Hematopoietic multipotent progenitor cell treated with erythropoietin and hydrocortisone succinate and interleukin-3 and kit ligand, for 6 days (in vitro differentiated cells): ENCODE measurements at places on chromosomes 12 and 14.

DNA sequence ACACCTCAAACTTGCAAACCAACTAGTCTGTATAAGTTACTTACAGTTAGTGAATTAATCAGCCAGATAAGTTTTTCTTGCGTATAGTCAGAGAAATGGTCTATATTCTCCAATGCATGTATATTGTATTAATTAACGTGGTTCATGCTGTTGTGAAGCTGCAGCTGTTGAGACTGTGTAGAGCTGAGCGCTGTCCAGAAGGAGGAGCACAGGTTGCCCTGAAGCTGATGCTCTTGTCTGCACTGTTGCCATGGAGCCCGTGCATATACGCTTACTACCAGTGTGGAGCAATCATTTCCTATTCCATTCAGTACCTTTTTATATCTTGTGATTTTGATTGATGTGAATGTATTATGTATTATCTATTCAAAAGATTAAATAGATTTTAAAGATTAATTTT, 74.3 kb upstream of the ARID2 start:
- peak; percentile 60 for DNase-seq

- no peak for DNase-seq
These were observed 16.0 kb upstream of the SERPINA4 start for GRCh38 chr14:94545131-94545841.

DNA sequence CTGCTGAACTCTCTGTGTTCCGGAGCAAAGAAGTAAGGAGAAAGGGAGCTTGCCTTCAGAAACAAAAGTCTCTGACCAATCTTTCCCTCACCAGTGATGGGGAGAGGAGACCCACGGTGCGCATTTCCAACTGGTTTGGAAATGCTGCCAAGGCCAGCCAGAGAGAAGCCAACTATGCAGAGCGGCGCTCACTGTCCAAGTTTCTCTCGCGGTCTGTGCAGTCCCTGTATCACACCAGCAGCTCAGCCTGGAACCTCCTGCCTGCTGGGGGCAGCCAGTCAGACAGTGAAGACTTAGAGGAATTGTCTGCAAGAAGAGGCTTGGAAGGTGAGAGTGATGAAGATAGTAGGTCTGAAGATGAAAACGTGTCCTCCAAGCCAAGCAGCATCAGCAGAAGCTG, 206.2 kb downstream of the NAV3 start:
- DNase-seq, result no peak

- DNase-seq, result peak; percentile 81
These were observed 17.1 kb downstream of the SLC11A2 start for GRCh38 chr12:51009056-51009440.

DNA sequence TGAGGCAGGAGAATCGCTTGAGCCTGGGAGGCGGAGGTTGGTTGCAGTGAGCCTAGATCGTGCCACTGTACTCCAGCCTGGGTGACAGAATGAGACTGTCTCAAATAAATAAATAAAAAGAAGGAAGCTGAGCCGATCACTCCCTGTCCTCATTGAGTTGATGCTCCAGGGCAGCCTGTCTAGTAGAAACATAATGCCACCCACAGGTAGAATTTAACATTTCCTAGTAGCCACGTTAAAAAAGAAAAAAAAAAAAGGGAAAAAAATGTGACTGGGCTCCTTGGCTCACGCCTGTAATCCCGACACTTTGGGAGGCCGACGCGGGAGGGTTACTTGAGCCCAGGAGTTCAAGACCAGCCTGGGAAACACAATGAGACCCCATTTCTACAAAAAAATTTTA, 135.7 kb downstream of the SCARB1 start:
- DNase-seq, result peak; percentile 34

GRCh38 chr12:131003716-131004045, 50.0 kb downstream of the ADGRD1 start:
- no peak for DNase-seq

DNA sequence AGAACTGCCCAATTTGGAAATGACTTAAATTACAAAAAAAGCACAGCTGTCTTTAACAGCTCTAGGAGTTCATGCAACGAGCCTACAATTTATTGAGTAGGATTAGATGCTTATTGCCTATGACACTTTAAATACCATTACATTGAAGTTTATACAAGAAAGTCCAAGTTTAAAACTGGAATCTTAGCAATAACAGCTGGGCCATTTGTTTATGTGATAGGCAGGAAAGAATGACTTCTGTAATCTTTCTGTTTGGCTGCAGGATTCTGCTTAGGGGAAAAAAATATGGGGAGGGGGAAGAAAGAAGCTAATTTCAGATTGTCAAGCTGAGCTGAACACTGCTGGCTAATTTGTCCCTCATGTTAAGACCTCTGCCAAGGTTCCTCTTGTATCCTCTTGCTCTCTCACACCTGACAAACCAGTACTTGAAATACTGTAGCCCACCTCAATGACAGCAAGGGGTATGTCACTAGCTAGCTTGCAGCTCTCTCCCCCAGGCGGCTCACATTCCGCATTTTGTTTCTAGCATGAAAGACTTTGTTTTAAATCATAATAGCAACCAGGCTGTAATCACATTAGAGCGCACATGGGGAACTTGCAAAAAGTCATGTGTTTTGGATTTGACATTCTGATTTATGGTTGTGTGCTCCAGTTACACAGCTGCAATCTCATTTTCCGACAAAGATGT, 384.8 kb downstream of the BMP4 start:
- no peak for DNase-seq

- no peak for DNase-seq
These were observed 220.3 kb downstream of the KIF26A start for GRCh38 chr14:104358528-104359300.

DNA sequence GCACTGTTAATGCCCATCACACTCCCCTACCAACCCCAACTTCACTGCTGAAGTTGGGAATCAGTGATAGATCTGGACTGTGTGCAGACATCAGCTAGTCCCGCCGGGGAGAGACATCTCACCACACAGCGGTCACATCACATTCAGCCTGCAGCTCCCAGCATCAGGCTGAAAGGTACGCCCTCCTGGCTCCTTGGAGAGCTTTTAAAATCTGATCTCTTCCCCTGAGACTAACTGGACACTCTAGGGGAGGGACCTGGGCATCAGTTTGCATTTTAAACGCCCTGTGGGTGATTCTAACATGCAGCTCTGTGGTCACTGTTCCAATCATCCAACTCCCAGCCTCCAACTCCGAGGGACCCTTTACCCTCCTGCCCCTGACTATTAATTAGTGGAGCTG, 58.4 kb downstream of the CCDC85C start:
- DNase-seq, result no peak

- no peak for DNase-seq
These were observed 784.6 kb downstream of the LRFN5 start for GRCh38 chr14:42391146-42391834.

GRCh38 chr12:29902043-29902442, 118.3 kb upstream of the TMTC1 start:
- no peak for DNase-seq

GRCh38 chr12:101694986-101695385, 2.5 kb upstream of the CHPT1 start:
- peak; percentile 57 for DNase-seq

DNA sequence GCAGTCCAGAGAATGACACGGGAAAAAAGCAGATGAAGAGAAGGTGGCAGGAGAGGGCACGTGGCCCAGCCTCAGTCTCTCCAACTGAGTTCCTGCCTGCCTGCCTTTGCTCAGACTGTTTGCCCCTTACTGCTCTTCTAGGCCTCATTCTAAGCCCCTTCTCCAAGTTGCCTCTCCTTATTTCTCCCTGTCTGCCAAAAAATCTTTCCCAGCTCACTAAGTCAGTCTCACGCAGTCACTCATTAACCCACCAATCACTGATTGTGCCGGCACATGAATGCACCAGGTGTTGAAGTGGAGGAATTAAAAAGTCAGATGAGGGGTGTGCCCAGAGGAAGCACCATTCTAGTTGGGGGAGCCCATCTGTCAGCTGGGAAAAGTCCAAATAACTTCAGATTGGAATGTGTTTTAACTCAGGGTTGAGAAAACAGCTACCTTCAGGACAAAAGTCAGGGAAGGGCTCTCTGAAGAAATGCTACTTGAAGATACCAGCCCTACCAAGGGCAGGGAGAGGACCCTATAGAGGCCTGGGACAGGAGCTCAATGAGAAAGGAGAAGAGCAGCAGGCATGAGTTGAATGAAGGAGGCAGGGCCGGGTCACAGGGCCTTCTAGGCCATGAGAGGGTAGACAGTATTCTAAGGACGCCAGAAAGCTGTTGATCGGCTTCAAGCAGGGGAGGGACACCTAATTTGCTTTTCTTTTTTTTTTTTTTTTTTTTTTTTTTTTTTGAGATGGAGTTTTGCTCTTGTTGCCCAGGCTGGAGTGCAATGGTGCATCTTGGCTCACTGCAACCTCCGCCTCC, 40.9 kb downstream of the DAD1 start:
- DNase-seq, result no peak

DNA sequence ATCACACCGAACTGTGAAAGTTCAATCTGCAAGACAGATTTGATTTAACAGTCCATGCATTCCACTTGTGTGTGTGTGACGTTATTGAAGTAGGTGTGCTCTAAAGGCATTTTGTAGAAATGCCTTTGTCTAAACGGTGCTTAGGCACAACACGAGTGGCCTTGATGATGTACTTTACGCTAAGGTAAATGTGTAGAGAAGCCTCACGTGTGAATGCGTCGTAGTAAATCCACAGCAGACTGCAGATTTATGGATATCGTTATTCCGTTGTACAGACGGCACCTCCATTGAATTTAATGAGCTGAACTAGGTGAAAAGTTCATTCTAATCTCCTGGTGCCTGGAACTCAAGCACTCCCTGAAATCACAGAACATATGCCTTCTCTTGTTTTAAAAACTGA, 202.8 kb upstream of the STXBP6 start:
- no peak for DNase-seq

- no peak for DNase-seq
These were observed 198.7 kb upstream of the PLEKHG7 start for GRCh38 chr12:92503971-92504593.

DNA sequence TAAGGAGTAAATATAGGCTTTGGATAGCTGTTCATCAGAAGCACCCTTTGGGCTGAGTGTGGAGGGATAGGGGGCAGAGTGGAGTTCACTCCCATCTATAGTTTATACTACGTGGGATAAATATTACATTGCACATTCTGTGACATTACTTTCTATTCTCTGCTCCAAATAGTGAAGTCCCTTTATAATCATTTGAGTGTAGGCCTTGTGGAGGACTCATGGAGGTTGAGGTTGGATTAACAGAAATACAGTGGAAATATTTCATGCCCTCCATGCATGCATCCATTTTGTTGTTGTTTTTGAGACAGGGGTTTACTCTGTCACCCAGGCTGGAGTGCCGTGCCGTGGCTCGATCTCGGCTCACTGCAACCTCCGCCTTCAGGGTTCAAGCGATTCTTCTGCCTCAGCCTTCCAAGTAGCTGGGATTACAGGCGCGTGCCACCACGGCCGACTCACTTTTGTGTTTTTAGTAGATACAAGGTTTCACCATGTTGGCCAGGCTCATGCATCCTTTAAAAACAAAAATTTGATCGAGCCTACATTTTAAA, 1.4 kb downstream of the CHPT1 start:
- DNase-seq, result peak; percentile 54

DNA sequence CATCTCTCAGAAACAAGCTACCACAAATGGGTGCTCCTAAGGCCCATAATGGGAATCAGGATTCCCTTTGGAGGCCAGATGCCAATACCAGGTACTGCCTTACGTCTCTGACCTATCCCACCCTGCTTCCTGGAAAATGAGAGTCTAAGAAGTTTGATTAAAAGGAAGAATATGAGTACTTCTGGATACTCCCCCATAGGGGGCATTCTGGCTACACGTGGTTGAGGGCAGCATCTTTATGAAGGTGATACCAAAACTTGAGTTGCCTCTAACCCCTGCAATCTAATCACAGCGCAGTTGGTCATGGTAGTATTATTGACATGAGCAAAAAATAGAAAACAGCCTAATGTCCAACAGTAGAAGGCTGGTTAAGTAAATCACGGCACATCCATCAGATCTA, 184.2 kb upstream of the LHX5 start:
- no peak for DNase-seq

GRCh38 chr14:94844593-94845152, 74.8 kb upstream of the GSC start:
- no peak for DNase-seq

DNA sequence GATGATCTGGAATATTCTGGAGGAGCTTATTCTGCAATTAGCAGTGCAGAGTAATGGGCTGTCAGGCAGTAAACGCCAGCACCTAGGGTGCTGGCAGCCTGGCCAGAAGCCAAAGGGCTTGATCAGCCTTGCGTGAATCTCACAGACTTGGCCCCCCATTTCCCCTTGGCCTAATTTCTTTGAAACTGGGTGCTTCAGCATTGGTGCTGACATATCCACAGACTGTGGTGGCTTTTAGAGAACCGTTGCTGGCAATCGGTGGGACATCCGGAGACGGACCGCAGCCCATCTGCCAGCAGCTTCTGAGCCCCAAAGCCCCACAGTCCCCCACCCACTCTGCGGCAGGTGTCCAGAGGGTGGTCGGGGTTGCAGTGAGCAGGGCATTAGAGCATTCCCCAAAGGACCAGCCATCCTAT, 157.1 kb downstream of the CALM1 start:
- no peak for DNase-seq

- no peak for DNase-seq
These were observed 229.6 kb downstream of the BCAT1 start for GRCh38 chr12:24719293-24719721.

- DNase-seq, result no peak
These were observed 299.9 kb downstream of the ACSS3 start for GRCh38 chr12:81377771-81378170.

DNA sequence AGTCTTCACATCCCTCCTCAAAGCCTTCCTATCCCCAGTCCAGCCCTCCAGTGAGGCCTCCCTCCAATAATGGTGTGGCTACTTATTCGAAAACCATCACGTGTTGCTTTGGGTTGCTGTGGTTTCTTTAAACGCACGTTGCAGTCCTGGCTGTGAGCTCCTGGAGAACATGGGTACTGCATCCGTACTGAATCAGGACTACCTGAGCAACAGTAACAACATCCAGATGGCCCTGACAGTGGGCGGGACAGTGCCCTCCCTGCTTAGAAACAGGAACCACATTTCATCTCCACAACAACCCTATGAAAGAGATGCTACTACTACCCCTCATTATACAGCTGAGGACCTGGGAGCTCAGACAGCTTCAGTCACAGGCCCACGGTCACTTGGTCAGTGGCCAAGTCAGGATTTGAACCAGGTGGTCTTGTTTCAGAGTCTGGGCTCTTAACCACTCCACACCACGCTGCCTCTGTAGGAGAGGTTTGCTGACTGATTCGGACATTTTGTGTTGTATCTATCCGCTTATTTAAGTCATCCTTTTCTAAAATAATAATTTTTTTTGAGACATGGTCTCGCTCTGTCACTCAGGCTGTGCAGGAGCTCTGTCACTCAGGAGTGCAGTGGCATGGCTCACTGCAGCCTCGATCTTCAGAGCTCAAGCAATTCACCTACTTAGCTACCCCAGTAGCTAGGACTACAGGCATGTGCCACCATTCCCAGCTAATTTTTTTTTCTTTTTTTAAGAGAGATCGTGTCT, 104.8 kb downstream of the DPF3 start:
- no peak for DNase-seq

GRCh38 chr12:82412246-82412645, 53.9 kb downstream of the METTL25 start:
- DNase-seq, result no peak

DNA sequence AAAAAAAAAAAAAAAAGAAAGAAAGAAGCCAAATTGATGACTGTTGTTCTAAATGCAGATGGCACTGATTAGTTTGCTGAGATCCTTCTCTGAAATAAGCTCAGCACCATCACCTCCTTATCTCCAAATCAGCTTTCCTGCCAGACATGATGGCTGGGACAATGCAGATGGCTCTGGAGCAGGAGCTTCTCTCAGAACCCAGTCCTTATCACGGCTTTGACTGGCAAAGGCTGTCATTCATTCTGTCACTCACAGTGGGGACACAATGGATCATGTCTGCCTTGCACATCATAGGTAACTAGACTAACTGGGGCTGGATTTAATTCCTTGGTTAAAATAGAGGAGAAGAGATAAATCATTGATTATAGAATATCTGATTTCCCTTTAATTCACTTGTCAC, 146.3 kb downstream of the PDZRN4 start:
- DNase-seq, result no peak
